ENCODE measurements at places on chromosomes 1 and 21. TPM values are rescaled to one million over a fixed set of nuclear protein-coding genes. Genes with fewer than 3 reads are reported as not detected.

Gene GIPC2
- polyA plus RNA-seq, result 18.9 TPM

Gene CHODL
- 72.1 TPM for polyA plus RNA-seq

Gene MTARC2
- 45.3 TPM for polyA plus RNA-seq

Gene ACKR1
- polyA plus RNA-seq, result 1.2 TPM

Gene SLAMF8
- polyA plus RNA-seq, result 0.59 TPM

Gene CLDN8
- 42.1 TPM for polyA plus RNA-seq

Gene PTCH2
- 4.9 TPM for polyA plus RNA-seq

Gene KRTAP12-2
- polyA plus RNA-seq, result not detected

Gene LYPD8
- polyA plus RNA-seq, result not detected
